ENCODE measurements at places on chromosomes 2 and 18. TPM values are rescaled to one million over a fixed set of nuclear protein-coding genes. Genes with fewer than 3 reads are reported as not detected.
A peak's percentile ranks its signal among the peaks of the same experiment; 100 is the strongest.

TRIM43 gene
- total RNA-seq = not detected

TUBA3E gene
- not detected for total RNA-seq

BCL11A gene
- total RNA-seq = not detected

- no peak for DNase-seq
Observed at GRCh38 chr2:50746526-50746925, 285.4 kb downstream of the NRXN1 start.

- no peak for DNase-seq
Observed at GRCh38 chr18:13381331-13381730, 162.8 kb downstream of the LDLRAD4 start.

- no peak for DNase-seq
Observed at GRCh38 chr2:202186641-202187202, 51.7 kb downstream of the SUMO1 start.

DNA sequence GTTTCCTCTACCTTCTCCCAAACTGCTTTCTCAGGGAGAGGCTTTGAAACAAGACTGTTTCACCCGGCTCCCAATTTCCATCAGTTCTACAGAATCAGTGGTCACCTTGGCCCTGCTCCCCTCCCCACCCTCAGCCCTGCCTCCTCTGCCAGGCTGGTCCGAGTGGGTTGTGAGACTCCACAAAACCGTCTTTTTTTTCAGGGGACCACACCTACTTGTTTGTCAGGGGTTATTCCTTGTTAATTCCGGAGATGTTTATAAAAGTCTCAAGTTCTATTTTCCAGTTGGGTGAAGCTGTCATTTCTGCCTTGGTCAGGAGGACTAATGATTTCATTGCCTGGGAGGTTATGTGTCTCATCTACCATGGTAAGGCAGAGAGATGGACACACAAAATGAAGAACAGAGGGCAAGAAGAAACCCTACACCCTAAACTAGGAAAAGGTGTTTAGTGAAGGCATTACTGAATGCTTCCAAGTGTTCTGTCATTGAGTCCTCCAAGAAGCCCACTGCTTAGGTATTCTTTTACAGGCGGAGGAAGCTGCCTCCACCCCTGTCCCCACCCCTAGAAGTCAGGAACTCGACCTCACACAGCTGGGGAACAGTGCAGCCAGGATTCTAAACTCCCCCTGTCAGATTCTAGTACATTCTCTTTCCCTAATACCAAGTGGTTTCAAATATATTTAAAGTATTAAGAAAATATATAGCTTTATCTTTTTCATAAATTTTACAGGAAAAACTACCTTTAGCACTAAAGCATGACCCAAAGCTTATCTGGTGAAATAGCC, 46.3 kb downstream of the COPS8 start:
- peak; percentile 36 for DNase-seq

GRCh38 chr2:234218266-234219045, 168.0 kb downstream of the SPP2 start:
- peak; percentile 59 for DNase-seq

GRCh38 chr2:21163213-21163612, 39.4 kb downstream of the TDRD15 start:
- no peak for DNase-seq

NDC80 gene
- 42.4 TPM for total RNA-seq

LAMA1 gene
- not detected for total RNA-seq

SLC11A1 gene
- total RNA-seq = 0.19 TPM

DNA sequence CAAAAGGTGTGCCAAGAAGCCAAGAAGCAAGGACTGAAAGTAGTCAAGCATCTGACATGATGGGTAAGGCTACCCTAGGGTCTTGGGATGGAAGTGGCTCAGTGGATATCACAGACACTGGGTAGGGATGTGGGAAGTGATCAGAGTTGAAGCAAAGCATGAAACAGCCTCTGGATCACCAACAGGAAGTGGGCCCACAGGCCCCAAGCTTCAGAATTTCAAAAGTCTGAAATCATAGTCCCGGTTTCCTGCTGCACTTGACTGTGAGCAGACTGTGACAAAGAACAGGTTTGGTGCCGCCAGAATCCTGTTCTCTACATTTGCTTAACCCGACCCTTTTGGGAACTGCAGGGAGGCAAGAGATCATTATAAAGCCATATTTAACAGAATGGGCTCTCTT, 57.4 kb downstream of the SP100 start:
- DNase-seq = peak; percentile 77

GRCh38 chr2:79740879-79741443, 228.1 kb downstream of the CTNNA2 start:
- no peak for DNase-seq

DNA sequence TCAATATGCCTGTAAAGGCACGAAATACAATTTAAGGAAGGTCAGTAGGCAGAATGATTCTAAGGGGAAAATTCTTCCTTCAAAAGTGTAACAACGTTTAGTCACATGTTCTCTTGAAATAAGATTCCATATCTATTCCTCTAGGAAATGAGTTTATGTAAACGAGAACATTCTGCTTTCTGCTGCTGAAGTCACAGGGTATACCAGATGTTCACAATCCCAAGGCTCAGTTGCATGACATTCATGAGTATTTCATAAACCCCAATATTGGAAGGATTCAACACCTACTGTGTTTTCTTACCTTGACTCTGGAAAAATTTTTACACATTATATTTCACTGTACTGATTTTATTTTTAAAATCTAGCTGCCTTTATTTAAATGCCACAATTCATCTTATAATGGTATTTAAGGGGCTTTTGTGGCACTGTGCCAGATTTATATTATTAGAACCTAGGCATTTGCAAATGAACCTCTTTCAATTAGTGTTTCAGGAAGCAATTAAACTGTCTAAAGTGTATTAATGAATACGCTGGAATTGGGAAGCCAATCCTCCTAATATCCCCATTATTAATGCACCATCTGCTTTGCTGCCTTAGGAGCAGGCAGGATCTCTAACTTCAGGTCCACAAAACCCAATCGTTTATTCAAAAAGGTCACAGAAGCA, 542.6 kb upstream of the KLHL29 start:
- DNase-seq = no peak

DNA sequence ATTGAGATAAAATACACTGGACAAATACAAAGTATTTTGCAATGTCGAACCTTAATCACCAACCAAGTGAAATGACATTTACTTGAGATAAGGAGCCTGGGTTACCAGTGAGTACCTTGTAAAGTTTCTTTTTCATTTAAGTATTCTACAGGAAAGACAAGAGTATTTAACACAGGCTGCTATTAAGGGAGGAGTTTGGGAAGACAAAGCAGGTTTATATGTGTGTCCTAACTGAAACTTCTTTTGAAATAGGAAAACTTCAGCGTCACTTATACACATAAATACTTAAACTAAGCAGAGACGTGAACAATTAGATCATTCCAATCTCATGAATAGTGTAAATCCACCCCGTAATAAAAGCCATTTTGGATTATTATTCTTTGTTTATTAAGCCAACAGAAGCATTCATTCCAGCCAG, 126.7 kb upstream of the CYP26B1 start:
- no peak for DNase-seq

DNA sequence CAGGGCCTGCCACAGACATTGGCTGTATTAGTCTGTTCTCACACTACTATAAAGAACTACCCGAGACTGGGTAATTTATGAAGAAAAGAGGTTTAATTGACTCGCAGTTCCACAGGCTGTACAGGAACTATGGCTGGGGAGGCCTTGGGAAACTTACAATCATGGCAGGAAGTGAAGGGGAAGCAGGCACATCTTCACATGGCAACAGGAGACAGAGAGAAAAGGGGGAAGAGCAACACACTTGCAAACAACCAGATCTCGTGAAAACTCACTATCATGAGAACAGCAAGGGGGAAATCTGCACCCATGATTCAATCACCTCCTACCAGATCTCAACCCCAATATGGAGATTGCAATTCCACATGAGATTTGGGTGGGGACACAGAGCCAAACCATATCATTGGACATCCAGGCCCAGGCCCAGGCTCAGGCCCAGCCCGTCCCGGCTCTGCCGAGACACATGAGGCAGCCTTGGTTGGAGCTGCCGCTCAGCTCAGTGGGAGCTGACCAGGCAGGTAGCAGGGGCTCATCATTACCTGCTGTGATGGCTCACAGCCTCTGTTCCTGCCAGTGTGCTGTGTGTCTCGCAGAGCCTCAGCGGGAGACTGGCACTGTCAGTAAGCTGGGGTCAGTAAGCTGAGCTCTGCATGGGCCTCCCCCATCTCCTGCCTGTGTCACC, 8.6 kb upstream of the RALB start:
- DNase-seq = no peak

DNA sequence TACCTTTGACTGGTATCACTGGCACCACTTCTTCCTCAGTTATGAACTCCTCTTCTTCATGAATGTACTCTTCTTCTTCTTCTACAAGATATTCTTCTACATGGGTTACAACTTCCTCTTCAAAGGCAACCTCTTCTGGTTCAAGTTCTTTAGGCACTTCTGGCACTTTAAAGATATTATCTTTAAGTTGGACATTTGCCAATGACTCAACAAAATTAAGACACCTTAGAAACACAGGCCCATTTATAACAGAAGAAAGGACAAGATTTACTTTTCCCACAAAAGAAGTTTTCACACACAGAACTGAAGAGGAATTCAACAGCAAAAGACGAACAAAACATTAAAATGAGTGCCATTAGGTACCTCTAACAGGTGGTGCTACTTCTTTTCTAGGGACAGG, 127.3 kb downstream of the TTN start:
- no peak for DNase-seq

GRCh38 chr2:171320208-171320621, 113.6 kb downstream of the METTL8 start:
- no peak for DNase-seq

TRMT61B gene
- total RNA-seq = 20.1 TPM

DNA sequence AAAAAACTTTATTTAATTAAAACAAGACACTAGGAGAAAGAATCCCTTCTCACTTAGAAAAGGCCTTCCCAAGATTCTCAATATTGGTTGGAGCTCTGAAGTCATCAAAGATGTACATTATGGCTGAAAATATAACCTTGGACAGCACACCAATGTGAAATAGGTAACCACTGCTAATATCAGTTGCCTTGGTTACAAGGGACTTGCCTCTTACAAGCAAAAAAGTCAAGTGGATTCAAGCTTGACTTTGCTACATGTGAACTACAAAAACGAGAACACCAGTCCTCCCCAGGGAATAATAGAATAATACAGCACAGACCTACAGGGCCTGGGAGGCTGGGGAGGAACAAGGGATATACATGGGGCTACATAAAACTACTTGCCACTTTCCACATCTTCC, 46.1 kb downstream of the NABP1 start:
- DNase-seq = no peak

ST6GAL2 gene
- total RNA-seq = not detected

WDR54 gene
- 72.1 TPM for total RNA-seq

PLGLB2 gene
- 1.8 TPM for total RNA-seq

DNA sequence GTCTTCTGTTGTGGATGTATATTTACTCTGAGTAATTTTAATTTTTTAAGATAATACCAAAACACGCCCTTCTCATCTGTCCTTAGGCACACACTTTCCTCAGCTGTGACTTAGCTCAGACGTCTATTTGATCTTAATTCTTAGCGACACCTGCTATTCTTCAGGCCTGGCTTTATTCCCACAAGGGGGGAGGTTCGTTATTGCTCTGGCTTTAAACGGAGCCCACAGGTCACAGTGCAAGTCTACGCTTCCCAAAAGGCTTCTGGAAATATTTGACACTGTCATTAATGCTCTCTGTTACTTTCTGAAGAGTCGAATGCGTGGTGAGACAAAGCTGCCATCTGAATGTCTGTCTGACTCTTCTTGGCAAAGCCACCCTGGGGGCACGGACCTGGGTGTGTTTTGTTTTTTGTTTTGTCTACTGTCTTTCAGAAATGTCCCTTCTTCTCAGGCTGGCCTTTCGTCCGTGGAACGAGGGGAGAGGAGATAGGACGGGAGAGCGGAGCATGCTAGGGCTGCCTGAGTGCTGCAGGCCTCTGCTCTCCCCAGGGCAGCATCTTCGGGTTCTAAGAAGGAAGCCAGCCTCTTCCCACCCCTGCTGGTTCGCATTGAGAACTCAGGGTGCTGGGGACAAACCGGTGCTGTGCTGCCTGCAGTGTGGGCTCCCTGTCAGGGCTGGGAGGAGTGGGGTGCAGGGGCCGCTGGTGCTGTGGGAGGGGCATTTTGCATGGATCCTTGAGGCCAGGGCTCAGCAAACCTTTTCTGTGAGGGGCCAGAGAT, 61.9 kb downstream of the ASAP2 start:
- no peak for DNase-seq

GRCh38 chr18:46771141-46771540, 14.3 kb upstream of the ST8SIA5 start:
- no peak for DNase-seq

DNA sequence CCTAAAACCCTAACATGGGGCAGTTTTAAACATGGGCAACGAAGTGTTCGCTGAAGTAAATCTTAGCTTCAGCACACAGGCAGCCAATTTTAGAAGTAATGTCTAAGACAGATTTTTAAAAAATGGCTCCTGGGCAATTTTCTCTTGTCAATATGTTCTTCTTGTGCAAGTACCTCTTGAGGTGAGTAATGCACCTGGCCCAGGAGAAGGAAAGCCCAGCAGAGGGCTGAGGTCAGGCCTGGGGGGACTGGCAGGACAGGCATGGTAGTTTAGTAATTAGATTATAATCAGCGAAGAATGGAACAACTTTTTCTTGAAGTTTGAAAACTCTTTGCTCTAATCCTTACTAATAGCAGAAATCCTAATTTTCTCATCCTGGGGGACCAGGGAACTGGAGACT, 77.6 kb downstream of the SPRED2 start:
- no peak for DNase-seq

COX7A2L gene
- total RNA-seq = 88.4 TPM

GRCh38 chr2:39640107-39640506, 25.6 kb upstream of the TMEM178A start:
- no peak for DNase-seq

C1QL2 gene
- total RNA-seq = not detected

DNA sequence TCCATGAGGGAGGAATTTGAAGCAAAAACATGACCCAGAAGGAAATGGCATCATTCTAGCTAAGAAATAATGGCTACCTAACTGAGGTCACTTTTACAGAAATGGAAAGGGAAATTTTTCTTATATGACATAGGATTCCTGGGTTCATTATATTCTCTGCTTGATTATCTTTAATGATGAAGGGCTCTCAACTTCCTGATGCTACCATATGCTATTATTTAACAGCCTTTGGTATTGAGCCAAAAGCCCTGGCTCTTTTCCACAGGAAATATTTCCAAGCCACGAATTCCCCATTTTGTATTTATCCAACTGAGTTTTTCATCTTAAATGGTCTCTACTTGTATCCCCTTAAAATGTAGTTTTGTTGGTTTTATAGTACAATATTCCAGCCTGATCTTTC, 63.2 kb upstream of the NPAS2 start:
- no peak for DNase-seq

NEUROD1 gene
- total RNA-seq = not detected

SLC4A5 gene
- 0.93 TPM for total RNA-seq

- no peak for DNase-seq
Observed at GRCh38 chr2:71670430-71670795, 217.1 kb downstream of the DYSF start.

SLC19A3 gene
- total RNA-seq = not detected

IL18R1 gene
- total RNA-seq = 50.2 TPM
